Stimulated activated naive B cell treated with anti-CD40 and anti-IgM and Interleukin-4, amounts not matched to agents 10 μg/mL and 1 μg/mL and 100 μg/mL, for 72 hours (primary cell): ENCODE measurements at places on chromosomes 2 and 18.

- no peak overlapping the region for H3K27ac ChIP-seq
- no peaks in the 10 kb centered on the region for H3K36me3 ChIP-seq
- H3K27me3 ChIP-seq, result peaks cover 6% of the 10 kb centered on the region
- no peak for DNase-seq
Measured at GRCh38 chr18:59802031-59802430, 97.8 kb upstream of the PMAIP1 start.

DNA sequence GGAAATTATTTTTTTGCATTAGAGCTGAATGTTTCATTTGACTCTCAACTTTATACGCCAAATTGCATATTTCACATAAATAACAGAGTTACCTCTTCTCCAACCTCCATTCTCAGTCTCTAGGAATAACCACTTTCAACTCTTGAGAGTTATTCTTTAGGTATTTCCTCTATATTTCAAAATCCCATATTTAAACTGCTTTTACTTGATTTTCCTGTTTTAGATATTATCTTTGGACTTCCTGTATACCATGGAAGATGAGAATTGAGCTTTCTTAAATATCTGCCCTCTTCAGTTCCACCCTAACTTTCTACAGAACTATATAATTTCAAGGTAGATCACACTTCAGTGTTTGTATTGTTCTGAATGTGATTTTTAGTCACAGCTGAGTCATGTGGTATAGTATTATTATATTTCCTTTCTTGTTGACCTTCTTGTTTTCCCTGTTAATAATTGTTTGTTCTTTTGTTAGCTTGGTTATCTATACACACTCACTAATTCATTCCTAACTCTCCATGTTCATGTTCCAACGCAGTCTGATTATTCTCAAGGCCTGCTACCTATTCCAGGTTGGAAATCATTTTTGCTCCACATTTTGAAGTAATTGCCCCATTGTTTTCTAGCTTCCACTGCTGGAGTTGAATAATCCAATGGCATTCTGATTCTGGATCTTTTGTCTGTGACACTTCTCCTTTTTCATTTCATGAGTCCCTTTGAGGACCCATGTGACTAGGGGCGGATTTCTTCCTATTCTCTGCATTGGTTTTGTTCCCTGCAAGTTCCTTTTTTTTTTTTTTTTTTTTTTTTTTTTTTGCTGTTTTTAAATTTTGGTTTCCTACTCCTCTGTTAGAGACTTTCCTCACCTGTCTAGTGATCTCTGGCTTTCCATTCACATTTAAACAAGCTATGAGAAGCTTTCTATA lies 156.8 kb upstream of the RBMS1 start:
- H3K4me3 ChIP-seq, result no peak overlapping the region
- no peaks in the 10 kb centered on the region for H3K27me3 ChIP-seq
- H3K36me3 ChIP-seq, result no peaks in the 10 kb centered on the region
- DNase-seq, result no peak
- H3K27ac ChIP-seq, result no peak overlapping the region
- peaks cover 7% of the 10 kb centered on the region for H3K4me1 ChIP-seq

DNA sequence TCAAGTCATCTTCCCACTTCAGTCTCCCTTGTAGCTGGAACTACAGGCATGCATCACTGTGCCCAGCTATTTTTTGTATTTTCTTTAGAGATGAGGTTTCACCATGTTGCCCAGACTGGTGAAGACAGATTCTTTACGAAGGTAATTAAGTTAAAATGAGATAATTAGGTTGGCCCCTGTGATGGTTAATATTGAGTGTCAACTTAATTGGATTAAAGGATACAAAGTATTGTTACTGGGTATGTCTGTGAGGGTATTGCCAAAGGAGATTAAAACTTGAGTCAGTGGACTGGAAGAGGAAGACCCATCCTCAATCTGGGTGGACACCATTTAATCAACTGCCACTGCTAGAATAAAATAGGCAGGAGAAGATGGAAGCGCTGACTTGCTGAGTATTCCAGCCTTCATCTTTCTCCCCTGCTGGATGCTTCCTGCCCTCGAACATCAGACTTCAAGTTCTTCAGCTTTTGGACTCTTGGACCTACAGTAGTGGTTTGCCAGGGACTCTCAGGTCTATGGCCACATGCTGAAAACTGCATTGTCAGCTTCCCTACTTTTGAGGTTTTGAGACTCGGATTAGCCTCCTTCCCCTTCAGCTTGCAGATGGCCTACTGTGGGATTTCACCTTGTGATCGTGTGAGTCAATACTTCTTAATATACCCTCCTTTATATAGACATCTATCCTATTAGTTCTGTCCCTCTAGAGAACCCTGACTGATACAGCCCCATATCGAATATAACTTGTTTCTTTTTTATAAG lies 269.1 kb downstream of the TMX3 start:
- H3K36me3 ChIP-seq, result no peaks in the 10 kb centered on the region
- H3K27me3 ChIP-seq, result no peaks in the 10 kb centered on the region
- H3K4me1 ChIP-seq, result no peaks in the 10 kb centered on the region
- H3K4me3 ChIP-seq, result no peak overlapping the region
- H3K27ac ChIP-seq, result no peak overlapping the region
- DNase-seq, result no peak

DNA sequence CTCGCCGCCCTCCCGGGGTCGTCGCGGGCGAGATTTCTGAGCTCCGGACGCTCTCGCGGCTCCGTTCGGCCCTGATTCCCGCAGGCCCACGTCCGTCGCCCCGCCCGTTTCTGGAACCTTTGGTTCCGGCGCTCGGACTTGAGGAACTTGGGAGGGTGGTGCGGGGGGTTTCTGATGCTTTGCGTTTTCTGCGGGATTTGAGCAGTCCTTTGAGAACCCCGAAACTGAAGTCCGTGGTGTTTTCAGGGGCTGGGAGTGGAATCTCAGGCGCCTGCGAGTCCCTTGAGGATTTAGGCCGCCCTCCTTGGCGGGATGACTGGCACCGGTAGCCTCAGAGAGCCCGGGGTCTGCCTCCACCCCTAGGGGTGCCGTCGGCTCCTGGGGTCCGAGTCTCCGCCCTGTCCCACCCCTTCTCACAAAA lies 336 bp downstream of the THNSL2 start:
- H3K4me1 ChIP-seq, result no peaks in the 10 kb centered on the region
- DNase-seq, result no peak
- H3K27me3 ChIP-seq, result peaks cover 22% of the 10 kb centered on the region
- H3K36me3 ChIP-seq, result no peaks in the 10 kb centered on the region

DNA sequence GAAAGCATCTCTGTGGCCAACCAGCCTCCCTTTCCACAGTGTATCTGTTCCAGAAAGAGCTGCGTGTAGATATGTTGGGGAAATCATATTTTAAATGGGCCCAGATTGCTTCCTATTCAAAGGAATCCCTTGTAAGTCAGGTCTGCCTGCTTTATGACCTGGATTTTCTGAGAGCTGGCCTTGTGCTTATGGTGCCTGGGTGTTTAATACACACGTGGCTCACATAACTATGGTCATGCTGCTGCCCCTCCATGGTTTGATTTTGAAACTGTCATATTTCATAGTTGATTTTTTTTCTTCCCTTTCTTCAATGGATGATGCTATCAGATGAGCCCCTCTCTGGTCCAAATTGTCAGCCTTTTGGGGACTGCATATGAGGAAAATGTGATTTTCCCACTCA lies 111.5 kb upstream of the CNGA3 start:
- H3K4me1 ChIP-seq, result no peaks in the 10 kb centered on the region
- no peak overlapping the region for H3K4me3 ChIP-seq
- DNase-seq, result no peak
- no peak overlapping the region for H3K27ac ChIP-seq

GRCh38 chr2:74845217-74845751 lies 11.4 kb downstream of the HK2 start:
- no peak for DNase-seq
- peaks cover 9% of the 10 kb centered on the region for H3K36me3 ChIP-seq
- no peaks in the 10 kb centered on the region for H3K27me3 ChIP-seq
- no peak overlapping the region for H3K4me3 ChIP-seq
- H3K27ac ChIP-seq, result no peak overlapping the region
- peaks cover 58% of the 10 kb centered on the region for H3K4me1 ChIP-seq

DNA sequence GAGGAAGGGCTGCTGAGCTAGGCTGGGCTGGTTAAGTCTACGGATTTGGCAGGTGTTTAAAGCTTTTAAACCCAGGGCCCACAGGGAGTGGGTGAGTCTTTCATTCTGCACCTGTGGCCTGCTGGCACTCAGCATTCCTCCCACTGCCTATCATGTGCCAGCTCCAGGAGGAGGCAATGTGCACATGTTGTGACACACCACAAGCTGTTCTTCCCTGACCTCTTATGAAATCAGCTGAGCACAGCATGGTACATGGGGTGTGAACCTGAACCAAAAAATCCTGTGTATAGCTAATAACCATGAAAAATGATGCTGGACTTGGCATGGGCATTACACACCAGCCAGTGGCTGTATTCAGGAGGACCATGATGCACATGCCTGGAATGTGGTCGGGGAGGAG lies 297.9 kb upstream of the MMADHC start:
- H3K4me3 ChIP-seq, result no peak overlapping the region
- no peak for DNase-seq
- no peak overlapping the region for H3K27ac ChIP-seq
- H3K36me3 ChIP-seq, result no peaks in the 10 kb centered on the region

DNA sequence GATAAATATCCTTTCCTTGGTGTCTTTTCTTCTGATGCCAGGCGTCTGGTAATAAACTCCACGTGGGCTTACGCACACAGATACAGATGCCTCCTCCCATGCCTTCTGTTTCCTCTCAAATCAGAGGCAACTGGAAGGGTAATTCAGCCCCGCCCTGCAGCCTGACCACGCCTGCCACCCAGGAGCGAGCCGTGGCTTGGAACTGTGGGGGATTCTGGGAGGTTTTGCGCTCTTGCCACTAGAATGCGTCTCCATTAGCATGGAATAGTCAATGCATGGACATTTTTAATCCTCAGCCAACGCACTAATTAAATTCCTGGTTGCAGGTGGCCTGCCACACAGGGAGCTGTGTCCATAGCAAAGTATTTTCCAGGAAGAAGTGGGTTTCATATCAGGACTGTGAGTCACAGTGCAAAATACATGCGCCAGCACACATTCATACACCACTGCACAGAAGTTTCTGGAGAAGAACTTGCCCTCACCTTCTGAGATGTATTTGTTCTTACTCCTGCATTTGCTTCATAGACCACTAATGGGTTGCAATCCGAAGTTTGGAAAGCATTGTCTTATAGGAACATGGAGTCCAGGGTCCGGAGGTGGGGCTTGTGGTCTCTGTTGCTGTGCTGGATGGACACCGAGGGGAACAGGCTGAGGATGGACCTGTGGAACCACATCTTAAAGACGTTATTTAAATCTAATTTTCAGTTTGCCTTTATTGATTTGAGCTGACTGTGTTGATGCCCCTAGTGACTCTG lies 151.4 kb downstream of the LDLRAD4 start:
- H3K27ac ChIP-seq, result no peak overlapping the region
- H3K36me3 ChIP-seq, result no peaks in the 10 kb centered on the region
- DNase-seq, result no peak
- no peaks in the 10 kb centered on the region for H3K27me3 ChIP-seq

- peaks cover 17% of the 10 kb centered on the region for H3K27me3 ChIP-seq
- H3K4me1 ChIP-seq, result no peaks in the 10 kb centered on the region
- no peak overlapping the region for H3K4me3 ChIP-seq
Measured at GRCh38 chr2:95356821-95357700, 45.4 kb upstream of the FAHD2A start.

DNA sequence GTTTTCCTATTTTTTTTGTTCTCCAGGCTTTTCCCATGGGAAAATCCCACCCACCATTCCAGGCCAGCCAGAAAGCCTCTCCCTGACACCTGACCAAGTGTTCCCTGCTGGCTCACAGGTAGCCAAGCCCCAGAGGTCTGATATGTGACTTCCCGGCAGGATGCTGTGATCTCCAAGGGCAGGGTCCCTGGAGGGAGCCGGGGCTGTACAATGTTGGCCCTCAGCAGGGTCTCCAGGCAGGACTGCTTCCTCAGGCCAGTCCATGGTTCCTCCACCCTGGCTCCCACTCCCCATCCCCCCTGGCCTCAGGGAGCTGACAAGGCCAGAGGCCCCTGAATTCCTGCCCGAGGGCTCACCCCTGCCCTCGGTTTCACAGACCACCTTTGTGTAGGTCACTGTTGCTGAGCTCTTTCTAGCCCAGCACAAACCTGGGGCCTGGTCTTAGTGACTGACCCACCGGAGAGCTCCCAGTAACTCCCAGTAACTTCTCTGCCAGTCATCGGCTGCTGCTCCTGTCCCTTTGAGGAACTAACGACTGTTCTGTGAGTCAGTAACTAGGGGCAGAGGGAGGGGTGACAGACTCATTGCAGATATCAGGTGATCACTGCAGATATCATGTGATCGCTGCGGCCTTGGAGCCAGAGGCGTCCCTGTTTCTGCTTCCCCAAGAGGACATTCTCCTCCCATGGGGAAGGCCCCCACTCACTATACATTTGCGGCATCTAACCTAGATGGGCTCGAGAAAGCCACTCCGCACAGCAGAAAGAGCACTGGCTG lies 38.7 kb downstream of the SDC1 start:
- H3K4me1 ChIP-seq, result no peaks in the 10 kb centered on the region
- H3K27ac ChIP-seq, result peak overlapping the region; percentile 31
- DNase-seq, result peak; percentile 13
- no peaks in the 10 kb centered on the region for H3K27me3 ChIP-seq
- H3K4me3 ChIP-seq, result no peak overlapping the region

- no peaks in the 10 kb centered on the region for H3K4me1 ChIP-seq
- H3K27me3 ChIP-seq, result peaks cover 25% of the 10 kb centered on the region
- no peak overlapping the region for H3K27ac ChIP-seq
- H3K36me3 ChIP-seq, result no peaks in the 10 kb centered on the region
- DNase-seq, result no peak
Measured at GRCh38 chr2:130920415-130921163, 83.9 kb downstream of the ARHGEF4 start.

DNA sequence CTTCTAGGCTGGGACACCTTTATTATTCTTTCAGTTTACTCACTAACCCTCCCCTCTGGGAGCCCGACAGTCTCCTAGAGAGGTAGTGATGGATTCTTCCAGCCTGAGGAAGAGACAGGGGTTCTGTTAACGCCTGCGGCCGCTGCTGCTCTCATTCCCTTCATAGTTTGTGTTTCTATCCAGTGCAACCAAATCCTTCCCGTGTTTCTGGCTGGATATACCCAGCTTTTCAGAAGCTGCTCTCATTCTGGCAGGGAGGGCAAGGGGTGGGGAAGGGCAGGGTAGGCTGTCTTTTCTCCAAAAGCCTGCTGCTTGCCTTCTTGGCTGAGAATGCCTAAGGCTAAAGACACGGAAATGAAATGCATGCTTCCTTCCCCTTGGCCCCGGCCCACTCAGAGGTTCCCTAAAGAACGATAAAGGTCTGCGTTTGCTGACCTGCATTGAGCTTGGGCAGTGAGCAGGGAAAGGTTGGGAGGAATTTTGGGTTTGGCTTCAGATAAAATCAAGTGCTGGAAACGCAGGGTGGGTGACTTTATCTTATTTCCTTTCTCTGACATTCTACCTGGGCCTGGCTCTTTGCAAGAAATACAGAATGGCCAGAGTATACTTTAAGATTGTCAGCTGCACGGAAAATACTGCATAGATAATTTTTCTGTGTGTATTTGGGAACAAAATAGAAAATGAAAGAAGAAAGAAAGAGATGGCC lies 390.9 kb downstream of the NBAS start:
- no peaks in the 10 kb centered on the region for H3K27me3 ChIP-seq
- no peaks in the 10 kb centered on the region for H3K4me1 ChIP-seq
- H3K4me3 ChIP-seq, result no peak overlapping the region
- DNase-seq, result no peak
- H3K36me3 ChIP-seq, result peaks cover 26% of the 10 kb centered on the region
